ENCODE measurements at places on chromosomes 3 and 15.

- no peak for DNase-seq
Observed at GRCh38 chr15:78148392-78149067, 632 bp upstream of the IDH3A start.

DNA sequence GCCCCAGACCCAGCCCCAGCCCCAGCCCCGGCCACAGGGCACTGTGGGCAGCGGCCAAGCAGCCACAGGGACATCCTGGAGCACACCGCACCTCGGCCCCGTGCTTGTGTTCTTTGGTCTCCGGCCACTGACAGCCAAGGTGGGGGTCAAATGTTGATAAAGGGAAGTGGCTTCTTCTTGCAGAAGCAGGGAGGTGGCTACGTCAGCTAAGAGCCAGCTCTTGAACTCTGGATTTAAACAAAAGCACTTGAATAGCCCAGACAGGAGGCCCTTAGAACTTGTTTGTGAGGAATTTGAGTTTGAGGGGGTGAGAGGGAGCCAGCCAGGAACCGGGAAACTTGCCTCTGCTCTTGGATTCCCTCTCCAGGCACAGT, 135.8 kb upstream of the ABHD17C start:
- no peak for DNase-seq

DNA sequence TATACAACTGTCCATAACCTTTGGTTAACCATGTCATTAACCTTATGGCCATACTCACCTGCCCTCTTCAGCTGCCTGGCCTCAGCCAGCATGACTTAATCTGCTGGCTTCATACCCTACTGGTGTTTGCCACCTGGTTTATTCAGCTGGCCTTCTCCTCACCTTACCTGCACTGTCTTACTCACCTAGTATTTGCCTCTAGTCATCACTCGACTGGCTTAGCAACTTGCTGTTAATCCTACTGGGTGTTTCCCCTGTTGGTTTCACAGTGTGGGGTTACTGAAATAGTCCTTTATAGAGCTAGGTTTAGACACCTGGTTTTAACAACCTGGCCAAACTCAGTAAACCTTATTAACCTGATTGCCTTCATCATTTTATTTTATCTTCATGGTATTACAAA, 96.4 kb downstream of the IL12A start:
- no peak for DNase-seq

DNA sequence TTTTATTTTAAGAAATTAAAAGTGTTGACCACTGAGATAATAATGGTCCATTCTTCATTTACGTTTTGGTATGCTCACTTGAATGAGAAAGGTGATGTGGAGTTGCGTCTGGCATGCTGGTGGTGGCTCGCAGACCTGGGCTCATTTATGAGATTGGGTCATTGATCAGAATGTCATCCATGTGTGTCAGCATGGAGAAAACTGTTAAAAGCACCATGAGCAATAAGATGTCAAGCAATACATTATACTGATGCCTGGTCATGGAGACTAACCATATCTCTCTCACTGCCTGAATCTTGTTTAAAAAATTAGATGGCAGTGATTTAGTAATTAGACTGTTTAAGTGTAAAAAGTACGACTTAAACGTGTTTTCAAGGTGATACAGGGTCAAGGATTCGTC, 503.4 kb upstream of the SEMA6D start:
- DNase-seq = no peak

DNA sequence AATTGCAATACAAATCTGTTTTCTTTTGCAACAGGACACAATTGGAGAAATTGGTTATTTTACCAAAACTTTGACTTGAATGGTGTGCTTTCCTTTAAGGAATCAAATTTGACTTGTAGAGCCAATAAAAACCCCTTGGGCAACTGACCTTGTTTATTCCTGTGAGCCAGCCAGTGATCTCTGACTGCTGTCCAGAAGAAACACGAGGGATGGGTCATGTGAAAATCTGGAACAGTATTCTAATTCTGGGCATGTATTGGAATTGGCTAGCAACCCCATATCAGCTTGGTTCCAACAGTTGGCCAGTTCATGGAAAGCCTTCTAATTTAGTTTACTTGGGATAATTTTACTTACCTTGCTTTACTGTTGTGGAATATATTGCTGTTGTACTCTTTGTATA, 19.1 kb upstream of the HHATL start:
- DNase-seq = no peak

DNA sequence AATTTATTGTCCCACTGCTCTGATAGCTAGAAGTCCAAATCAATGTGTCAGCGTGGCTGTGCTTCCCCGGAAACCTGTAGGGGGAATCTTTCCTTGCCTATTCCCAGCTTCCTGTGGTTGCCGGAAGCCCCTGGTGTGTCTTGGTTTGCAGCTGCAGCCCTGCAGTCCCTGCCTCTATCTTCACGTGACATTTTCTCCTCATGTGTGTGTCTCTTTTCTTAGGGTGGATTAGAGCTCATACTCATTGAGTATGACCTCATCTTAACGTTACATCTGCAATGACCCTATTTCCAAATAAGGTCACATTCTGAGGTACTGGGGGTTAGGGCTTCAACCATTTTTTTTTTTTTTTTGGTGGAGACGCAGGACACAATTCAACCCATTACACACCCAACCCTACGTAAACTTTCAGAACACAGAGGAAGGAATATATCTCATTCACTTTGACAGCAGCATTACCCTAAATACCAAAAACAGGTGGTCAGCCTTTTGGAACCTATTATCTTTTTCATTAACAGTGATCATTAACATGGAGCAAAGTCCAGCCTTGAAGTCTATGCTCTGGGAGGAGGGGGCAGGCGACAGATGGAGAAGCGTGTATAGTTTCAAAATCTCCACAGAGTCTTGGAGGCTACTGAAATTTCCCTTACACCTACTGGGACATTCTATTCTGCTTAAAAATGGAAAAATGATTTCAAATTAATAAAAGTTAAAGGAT, 88.6 kb downstream of the RYK start:
- DNase-seq = no peak

DNA sequence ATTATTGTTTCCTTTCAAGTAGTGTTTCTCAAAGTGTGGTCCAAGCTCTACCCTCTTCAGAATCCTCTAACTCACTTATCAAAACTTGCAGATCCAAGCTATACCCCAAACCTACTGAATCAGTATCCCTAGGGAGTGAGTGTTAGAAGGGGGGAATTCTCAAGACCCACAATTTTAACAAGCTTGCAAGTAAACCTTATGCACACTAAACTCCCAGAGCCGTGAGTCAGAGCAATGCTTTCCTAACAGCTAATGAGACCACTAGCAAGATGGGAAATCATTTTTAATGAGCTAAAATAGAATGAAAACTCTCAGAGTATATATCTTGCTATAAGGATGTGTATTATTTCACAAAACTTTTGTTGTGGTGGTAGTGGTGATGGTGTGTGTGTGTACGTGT, 41.1 kb upstream of the SRGAP3 start:
- no peak for DNase-seq

- DNase-seq = peak; percentile 70
Observed at GRCh38 chr15:51842852-51843737, 13.6 kb downstream of the TMOD3 start.

DNA sequence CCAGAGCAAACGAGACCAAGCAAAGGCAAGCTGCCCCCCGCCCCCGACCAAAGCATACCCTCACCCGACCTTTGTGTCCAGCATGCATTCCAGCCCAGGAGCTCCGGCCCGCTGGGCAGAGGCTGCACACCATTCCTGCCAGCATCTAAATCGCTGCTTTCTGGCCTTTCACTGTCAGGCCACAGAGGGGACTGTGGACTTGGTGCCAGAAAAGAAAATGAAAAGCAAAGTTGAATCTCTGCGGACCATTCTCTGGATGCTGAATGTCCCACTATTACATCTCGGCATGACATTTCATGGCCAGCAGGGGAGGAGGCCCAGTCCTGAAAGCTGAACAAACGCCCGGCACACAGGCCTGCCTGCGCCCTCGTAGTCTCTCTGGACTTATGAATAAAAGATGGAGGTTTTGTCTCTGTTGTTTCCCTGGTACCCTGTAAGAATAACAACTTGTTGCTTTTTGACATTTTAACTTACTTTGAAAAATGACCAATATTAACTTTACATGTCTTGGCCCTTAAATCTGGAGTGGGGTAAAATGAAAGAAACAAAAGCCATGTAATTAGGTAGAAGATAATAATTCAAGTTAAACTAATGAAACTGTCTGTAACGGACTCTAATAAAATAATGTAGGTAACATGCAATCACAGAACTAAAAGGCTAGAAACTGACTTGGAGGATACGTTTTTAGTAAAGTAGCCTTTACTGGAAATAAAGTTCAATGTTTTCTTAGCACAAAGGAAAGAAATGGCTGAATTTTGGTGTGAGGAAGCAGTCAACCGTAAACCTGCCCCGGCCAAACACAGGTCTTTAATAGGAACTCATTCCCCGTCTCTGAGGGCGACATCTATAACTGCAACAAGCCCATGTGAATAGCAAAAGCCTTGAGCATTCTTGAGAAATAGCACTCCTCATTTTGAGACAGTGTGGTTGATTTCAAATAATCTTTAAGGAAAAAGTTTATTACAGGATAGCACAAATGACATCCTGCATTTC, 12.7 kb downstream of the IL17RD start:
- DNase-seq = no peak

- DNase-seq = no peak
Observed at GRCh38 chr15:64566629-64567427, 106.5 kb downstream of the ZNF609 start.

GRCh38 chr3:131470377-131470776, 32.4 kb downstream of the MRPL3 start:
- no peak for DNase-seq

GRCh38 chr15:59691194-59691805, 2.2 kb upstream of the BNIP2 start:
- DNase-seq = peak; percentile 66

- peak; percentile 33 for DNase-seq
Observed at GRCh38 chr3:196287090-196287439, 461 bp downstream of the PCYT1A start.

DNA sequence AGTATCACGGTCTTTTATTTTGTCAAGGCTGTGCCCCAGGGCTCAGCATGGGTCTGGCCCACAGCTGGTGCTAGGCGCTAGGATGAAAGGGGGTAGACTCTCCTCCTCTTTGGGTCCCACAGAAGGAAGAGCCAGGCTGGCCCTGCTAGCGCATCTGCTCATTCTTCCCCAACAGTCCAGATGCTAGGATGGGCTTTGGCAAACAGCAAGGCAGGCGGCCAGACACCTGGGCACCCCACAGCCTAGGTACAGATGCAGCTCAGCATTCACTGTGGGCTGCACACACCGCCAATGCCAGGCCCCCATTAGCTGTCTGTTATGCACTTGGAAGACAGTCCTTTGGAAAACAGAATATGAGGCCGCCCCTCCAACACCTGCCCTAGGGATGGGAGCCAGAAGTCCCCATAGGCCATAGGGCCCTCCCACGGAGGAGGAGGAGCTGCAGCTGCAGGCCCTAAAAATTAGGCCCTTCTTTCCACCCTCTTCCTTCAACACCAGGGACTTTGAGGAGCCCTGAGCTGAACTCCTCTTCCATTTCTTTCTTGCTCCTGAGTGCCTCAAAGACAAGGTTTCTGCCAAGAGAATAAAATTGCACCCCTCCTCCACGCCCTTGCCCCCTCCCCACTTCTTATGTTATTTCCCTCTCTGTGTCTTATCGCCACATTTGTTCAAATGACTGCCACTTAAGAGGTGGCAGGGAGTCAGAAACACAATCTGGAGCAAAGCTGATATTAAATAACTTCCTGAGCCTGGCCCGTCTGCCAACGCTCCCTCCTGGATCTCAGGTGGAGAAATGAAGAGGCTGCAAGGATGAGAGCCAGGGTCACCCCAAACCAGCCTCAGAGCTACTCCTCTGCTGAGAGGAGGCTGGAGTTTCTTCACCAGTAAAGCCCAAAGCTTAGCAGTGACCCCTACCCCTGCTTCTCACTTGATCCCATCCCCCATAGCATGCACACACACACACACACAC, 13.7 kb downstream of the NTRK3 start:
- no peak for DNase-seq

DNA sequence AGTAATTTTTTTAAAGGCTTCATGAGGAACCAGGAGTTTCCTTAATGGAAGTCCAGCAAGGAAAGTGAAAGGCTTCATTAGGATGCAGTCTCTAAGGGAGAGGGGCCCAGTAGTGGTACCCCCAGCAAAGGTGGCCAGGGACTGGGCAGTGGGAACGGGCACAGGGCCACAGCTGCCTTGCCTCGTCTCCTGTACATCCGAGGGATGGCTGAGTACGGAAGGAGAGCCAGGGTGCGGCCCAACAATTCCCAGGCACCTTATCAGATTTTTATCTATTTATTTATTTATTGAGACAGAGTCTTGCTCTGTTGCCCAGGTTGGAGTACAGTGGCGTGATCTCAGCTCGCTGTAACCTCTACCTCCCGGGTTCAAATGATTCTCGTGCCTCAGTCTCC, 14.5 kb downstream of the SEMA3G start:
- DNase-seq = no peak

DNA sequence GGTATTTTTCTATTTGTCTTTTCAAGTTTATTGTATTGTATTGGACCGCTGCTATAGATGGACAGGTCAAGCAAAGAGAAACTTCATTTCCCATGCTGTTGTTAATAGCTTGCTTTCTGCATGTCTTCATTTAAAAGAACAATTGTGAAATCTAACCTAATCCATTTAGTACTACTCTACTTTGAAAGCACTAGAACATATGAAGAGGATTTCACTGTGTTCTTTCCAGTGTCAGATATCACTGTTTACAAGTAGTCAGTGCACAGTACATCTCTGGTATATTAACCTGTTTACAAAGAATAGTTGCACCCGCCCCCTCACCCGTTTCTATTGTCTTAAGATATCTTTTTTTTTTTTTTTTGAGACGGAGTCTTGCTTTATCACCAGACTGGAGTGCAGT, 21.8 kb upstream of the EDEM1 start:
- DNase-seq = no peak

GRCh38 chr3:160100610-160101009, 112.0 kb downstream of the IL12A start:
- no peak for DNase-seq

DNA sequence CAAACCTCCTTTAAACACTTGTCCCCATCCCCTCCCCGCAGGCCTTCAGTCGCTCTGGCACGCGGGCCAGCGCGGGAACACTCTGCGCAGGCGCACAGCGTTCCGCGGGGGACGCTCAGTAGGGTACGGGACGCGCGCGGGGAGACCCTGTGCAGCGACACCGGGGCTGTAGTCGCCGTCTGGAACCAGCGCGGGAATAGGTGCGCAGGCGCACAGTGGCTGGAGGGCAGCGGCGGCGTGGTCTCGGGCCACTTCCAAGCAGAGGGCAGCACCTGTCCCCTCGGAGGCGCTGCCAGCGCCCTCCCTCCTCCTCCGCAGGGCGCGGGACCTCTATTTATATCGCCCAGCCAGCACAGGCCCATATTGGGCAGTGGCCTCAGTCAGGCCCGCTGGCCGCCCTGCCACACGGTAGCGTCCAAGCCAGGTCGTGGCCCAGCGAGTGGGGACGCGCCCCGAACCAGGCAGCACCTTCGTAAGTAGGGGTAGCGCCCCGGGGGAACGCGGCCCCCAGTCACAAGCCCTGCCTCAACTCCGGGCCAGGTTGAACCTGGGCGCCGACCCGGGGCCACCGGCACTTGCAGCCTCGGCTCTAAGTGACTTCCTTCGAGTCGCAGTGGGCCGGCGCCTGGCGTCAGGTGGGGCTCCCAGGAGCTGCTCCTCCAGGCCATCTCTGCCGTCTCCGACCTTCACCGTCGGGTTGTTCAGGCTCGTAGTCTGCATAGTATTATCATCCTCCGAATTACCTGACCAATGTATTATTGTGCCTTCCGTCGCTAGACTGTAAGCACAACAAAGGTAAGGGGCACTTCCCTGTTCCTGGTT, at the start of gene KBTBD12:
TSS of gene KBTBD12 (plus strand) at position 118 of the 822 bp plus-strand sequence. CDS start 7,830 bp downstream, outside the sequence.
- no peak for DNase-seq

GRCh38 chr15:100383302-100384107, 41.7 kb upstream of the ADAMTS17 start:
- DNase-seq = peak; percentile 8

GRCh38 chr3:6799264-6799915, 61.5 kb upstream of the GRM7 start:
- DNase-seq = peak; percentile 35

- DNase-seq = peak; percentile 89
Observed at GRCh38 chr3:50242851-50243542, 7.0 kb downstream of the GNAI2 start.

Data from lung microvascular endothelial cell (primary cell).